Activated naive CD8-positive, alpha-beta T cell treated with anti-CD3 and anti-CD28 coated beads, Interleukin-2, amount 50 U/mL, for 24 hours (primary cell): ENCODE measurements at places on chromosomes 13 and 19.
A peak's percentile ranks its signal among the peaks of the same experiment; 100 is the strongest.

DNA sequence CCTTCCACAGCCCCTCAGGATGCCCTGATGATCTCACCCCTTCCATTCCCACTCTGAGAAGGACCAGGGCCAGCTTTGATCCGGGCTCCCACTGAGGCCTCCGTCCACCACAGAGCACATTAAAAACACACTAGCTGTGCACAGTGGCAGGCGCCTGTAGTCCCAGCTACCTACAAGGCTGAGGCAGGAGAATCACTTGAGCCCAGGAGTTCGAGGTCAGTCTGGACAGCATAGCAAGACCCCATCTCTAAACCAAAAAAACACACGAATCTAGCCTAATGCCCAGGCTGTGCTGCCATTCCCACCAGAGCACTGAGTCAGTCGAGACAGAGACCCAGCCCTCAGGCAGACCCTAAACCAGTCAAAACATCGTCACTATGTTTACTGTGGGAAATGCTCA lies 14.1 kb downstream of the RFX1 start:
- no peak for DNase-seq

GRCh38 chr13:52929846-52930245 lies 81.4 kb upstream of the PCDH8 start:
- DNase-seq: no peak

DNA sequence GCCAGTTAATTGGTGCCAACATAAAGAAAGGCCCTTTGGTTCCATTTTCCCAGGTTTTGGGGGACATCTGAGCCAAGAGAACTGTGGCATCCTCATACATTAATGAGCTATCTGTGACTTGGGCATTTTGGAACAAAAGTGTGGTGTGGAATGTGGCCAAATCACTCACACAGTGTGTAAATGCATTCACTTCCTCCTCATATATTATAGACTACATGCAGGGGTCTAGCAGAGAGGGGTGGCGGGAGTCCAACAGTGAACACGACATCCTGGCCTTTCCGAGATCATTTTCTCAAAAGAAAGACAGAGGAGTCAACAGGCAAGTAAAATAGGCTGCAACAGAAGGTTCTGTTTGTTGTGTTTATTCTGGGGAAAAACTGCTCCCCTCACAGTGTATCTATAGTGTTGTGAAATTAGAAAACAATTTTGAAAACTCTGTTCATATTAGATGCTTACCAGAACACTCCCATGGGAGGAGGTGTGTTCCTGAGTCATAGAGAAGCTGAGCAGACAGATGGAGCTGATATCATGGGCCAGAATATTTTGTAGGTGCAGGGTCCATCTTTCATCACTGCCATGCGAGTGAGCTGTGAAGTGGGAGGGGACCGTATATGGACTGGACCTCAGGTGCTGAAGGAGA lies 36.9 kb downstream of the PABPC3 start:
- no peak for DNase-seq

DNA sequence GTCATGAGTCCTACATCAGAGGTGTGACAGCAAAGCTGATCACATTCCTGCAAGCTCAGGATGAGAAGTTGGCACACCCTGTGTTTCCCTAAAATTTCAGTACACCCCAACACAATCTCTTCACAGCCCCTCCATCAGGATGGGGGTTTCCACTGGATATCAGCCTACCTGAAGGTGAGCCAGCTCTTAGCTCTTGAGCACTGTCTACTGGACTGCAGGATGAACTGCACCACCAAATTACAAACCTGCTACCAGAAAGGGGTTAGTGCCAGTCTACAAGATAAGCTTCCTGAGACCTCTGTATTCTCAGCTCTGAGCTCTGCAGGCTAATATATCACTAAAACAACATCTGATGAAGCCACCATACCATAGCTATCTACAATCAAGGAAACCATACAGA lies 1616.2 kb upstream of the SPRY2 start:
- no peak for DNase-seq

DNA sequence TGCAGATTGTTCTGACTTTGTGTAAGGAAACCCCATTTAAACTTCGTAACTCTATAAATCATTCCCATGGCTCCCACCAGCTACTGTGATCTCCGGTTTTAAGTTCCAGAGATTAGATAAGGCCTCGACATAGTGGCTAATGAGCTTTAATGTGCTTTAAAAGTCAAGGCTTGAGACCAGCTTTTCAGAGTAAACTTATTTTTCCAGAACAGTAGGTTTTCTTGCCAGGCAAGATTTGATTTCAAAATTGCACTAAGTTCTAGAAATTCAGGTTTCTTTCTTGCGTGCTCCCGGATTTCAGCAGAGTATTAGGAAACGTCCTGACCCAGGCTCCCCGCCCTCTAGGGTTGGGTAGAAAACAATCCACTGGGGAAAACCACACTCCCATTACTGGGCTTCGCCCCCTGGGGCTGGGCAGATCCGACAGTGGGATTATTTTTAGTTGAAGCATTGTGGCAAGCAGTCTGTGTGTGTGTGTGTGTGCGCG lies 43.3 kb downstream of the CRYL1 start:
- no peak for DNase-seq

DNA sequence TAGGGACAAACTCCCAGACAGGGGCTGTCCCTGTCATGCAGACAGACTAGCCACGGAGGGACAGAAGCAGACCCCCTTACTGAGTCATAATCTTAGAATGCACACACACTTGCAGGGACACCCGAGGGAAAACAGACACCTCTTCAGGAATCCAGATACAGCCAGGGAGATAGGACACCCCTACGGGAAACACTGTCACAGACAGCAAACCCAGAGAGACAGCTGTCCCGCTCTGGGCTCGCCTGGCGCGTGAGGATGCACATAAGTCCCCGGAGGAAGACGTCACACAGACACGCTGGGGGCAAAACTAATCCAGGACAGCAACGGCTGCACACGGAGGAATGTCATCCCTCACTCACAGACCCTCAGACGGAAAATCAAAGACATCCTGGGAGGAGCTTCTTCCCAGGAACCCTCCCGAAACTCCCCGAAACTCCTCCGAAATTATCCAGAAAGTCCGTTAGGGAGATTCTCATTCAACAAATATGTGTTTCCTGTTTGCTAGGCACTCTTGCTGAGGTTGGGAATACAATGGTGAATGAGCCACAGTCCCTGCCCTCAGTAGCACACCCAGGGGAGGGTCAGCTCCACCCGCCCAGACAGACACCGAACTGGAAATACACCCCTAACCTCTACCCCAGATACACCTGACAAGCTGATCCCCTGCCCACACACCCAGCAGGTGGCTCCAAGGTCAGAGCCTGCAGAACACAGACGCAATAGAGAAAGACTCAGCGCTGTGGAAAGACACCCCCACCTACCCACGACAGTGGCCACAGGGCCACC lies 15.2 kb upstream of the TOMM40 start:
- no peak for DNase-seq

DNA sequence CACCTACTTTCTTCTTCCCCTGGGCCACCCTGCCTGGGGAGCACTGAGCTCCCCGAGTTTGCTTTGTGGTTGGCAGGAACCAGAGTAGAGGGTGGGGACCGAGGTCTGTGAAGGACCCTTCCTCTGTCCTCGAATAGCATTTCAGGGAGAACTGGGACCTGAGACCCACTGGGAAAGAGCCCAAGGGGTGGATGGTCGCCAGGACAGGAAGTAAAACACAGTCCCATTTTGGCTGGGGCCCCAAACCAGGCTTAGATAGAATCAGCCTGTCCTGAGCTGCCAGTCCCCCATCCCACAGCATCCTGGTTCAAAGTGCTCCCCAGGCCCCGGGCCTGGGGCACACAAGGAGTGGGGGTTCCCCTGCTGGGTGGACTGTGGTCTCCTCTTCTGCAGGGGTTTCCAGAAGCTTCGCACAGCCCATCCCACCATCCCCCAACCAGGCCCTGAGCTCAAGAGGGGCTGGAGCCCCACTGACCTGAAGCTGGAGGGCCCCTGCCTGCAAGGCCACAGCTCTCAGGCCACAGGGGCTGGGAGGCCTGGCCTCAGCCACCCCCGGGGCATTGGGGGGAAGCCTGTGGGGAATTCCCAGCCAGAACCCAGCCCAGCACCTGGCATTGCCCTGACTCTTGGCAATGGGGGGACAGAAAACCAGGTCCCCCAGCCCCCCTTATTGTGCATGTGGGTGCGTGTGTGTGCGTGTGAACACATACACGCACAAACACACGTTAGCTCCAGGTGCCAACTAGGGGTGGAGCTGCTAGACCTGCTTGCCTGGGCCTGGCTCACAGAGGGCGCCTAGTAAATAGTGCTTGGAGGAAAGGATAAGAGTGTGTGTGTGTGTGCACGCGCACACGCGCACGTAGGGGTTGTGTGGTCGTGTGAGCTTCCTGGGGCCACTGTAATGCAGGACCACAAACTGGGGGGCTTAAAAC lies 995 bp upstream of the MKNK2 start:
- DNase-seq: peak; percentile 62

DNA sequence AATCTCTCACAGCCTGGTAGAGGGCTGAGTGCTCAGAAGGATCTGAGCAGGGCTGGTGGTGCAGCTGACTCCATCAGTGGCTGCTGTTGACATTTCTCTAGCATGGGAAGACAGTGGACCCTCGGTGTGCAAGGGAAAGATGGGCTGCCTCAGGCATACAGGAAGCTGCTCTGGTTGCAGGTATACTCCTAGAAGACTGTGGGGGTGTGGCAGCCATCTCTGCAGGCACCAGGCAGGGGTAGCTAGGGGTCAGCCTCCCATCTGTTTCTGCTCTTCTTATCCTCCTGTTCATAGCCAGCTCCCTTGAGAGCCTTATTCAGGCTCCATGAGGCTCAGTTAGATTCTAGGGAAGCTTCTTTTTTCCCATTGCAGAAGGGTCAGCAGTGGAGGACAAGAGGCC lies 475.5 kb downstream of the TSHZ3 start:
- DNase-seq: no peak

DNA sequence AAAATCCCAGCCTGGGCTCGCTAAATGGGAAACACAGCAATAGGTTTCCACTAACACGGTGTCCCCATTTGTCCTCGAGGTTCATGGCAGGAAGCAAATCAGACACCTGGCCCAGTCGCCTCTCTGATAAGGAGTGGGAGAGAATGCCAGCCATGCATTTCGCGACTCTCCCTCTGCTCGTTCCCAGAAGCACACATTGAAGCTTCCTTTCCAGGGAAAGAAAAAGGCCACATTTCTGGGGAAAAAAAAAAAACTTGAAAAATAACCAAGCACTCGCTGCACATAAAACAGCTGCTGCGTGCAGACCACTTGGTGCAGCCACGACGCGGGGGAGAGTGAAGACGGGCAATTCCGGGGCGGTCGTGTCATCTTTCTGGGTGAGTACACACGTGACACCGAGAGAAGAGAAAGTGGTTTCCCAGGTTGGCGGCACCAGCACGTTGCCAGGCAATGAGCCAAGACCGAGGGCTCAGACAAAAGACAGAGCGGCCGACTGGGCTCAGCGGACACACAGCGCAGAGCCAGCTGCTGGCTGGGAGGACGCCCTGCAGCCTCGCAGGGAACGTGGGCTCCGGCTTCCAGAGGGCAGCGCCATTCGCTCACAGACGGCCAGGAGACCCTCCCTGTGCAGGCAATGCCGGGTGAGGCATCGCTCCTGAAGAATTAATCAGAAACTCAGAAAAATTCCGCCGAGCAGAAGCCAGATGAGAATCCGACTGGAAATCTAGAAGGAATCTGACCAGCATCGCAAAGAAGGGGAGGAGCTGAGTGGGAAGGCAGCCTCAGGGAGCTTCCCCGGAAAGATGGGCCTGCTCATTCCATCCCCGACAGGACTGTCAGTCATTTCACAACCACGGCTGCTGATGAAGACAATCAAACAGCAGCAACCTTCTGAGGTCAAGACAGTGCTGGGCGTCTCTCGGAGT lies 83.2 kb upstream of the IRS2 start:
- DNase-seq: peak; percentile 10

- DNase-seq: no peak
Measured at GRCh38 chr13:44814836-44815235, 174.4 kb downstream of the NUFIP1 start.
